Right lobe of liver (tissue), 6 donors: ENCODE measurements at places on chromosomes 5 and 9.

DNA sequence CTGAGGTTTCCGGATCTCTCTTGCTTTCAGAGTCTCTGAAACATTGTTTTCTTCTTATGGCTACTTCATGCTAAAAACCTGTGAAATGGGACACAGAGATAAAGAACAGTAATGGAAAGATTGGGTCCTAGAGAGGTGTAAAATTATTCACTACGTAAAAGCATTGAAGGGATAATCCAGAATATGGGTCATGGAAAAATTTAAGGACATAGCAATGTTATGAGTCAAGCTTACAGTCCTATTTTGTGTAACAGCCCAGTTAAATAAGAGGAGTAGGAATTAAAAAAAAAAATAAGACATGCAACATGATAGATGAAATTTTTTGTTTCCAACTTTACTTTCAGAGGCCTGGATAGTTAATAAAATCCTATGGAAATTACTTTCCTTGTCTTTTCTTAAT is 61.9 kb upstream of the ELL2 start:
- H3K36me3 ChIP-seq, result no peaks in the 10 kb centered on the region
- H3K27me3 ChIP-seq, result no peaks in the 10 kb centered on the region
- no peak overlapping the region for H3K4me3 ChIP-seq
- no peak overlapping the region for H3K27ac ChIP-seq

- no peak for DNase-seq
- no peaks in the 10 kb centered on the region for H3K36me3 ChIP-seq
- no peak overlapping the region for H3K4me3 ChIP-seq
- no peaks in the 10 kb centered on the region for H3K4me1 ChIP-seq
- H3K27me3 ChIP-seq, result no peaks in the 10 kb centered on the region
Observed at GRCh38 chr9:16191191-16191590, 638.3 kb downstream of the CCDC171 start.

- no peak overlapping the region for H3K27ac ChIP-seq
- no peak for DNase-seq
- no peaks in the 10 kb centered on the region for H3K27me3 ChIP-seq
- H3K36me3 ChIP-seq, result no peaks in the 10 kb centered on the region
Observed at GRCh38 chr9:18568973-18569372, 95.0 kb downstream of the ADAMTSL1 start.

DNA sequence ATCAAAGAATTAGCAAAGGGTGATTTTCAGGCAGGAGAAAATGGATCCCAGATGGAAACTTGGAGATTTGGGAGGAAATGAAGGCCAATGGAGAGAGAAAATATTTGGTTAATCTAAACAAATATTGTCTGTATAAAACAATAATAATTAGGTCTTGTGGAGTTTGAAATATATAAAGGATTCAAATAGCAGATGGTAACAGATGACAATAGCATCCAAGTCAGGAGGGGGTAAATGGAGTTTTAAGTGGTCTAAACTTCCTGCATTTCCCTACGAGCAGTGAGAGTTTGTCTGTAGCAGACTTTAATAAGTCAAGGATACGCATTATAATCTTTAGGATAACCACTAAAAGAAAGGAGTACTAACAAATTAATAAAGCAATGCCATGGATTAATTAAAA is 49.0 kb upstream of the GGTA1 start:
- H3K4me3 ChIP-seq, result no peak overlapping the region
- DNase-seq, result no peak
- H3K36me3 ChIP-seq, result no peaks in the 10 kb centered on the region
